ENCODE measurements at places on chromosomes 12 and 14. TPM values are rescaled to one million over a fixed set of nuclear protein-coding genes. Genes with fewer than 3 reads are reported as not detected.

Gene AMIGO2
- total RNA-seq = 11.4 TPM

Gene TCL1A
- not detected for total RNA-seq

Gene DHRS7
- total RNA-seq = 69.7 TPM

Gene PRICKLE1
- total RNA-seq = 3.0 TPM

Gene DRAM1
- 12.0 TPM for total RNA-seq

Gene ARID4A
- 9.2 TPM for total RNA-seq

Gene SLC22A17
- total RNA-seq = 12.1 TPM
